ENCODE measurements at places on chromosomes 16 and 17. TPM values are rescaled to one million over a fixed set of nuclear protein-coding genes. Genes with fewer than 3 reads are reported as not detected.

The SLFN13 gene
- polyA plus RNA-seq = 7.0 TPM

The CBFA2T3 gene
- not detected for polyA plus RNA-seq

GRCh38 chr17:34414339-34414738 is 51.3 kb upstream of the CCL1 start:
- no peaks in the 10 kb centered on the region for H3K36me3 ChIP-seq
- H3K4me1 ChIP-seq = no peaks in the 10 kb centered on the region
- DNase-seq = no peak
- no peaks in the 10 kb centered on the region for H3K27me3 ChIP-seq

DNA sequence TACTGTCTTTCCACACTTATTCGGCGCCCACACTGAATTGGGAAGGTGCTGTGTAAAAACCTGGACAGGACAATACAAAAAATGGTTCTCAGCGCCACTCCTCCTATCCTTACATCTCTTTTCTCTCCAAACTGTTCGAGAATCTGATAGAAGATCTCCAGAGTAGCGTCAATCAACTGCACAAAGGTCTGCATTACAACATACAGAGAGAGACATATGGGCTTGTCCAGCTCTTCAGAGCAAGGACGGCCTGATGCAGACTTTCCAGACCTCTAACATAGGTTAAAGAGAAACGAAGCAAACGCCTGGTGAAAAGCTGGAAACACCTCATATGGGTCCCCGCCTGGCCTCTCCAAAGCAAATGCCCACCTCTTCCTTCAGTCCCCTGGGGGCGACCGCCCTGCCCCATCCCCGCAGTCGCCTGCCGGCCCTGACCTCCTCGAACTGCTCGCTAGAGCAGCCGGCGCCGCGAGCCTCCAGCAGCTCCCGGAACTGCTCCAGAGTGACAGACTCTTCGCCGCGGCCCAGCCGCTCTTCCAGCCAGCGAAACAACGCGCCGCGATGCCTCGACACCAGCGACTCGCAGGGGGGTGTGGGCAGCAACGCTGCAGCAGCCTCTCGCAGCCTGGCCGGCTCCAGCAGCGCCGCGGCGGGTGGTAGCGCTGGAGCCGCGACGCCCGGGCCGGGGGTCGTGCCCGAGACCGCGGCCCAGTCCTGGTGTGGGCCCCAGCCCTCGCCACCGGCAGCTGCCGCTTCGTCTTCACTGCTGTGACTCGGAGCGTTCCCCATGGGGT is 526 bp downstream of the ZZEF1 start:
- H3K27me3 ChIP-seq = no peaks in the 10 kb centered on the region
- no peaks in the 10 kb centered on the region for H3K36me3 ChIP-seq
- peak overlapping the region; percentile 77 for H3K27ac ChIP-seq
- H3K4me1 ChIP-seq = peaks cover 51% of the 10 kb centered on the region
- DNase-seq = peak; percentile 48
- peak overlapping the region; percentile 76 for H3K4me3 ChIP-seq

DNA sequence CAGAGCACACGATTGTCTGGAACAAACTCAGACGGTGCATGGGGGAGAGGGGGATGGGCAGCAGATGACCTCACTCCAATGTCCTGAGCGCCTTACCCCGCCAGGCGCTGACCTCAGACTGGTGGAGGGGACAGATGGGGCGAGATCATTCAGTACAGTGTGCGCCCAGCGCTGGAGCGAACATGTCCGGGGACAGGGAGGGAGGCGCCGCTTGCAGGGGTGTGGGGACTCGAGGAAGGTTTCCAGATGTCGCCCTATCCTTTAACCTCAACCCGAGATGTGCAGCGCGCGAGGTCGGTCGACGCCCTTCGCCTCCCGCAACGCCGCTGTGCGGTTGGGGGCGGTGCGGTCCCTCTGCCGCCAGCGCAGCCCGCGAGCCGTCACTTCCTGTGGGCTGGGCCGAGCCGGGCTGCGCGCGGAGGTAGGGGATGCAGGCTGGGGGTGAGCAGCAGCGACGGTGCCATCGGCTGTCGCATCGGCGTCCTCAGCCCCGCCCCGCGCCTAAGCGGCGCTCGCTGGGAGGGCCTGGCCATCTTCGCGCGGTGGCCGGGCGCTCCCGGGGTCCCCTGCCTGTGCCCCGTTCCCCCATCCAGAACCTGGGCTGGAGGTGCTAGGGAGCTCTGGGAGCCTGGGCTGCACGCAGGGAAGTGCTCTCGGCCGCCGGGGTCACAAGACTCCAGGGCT is 5.3 kb upstream of the CDR2L start:
- no peaks in the 10 kb centered on the region for H3K36me3 ChIP-seq
- DNase-seq = peak; percentile 85
- peak overlapping the region; percentile 66 for H3K4me3 ChIP-seq
- H3K4me1 ChIP-seq = peaks cover 18% of the 10 kb centered on the region
- peak overlapping the region; percentile 57 for H3K27ac ChIP-seq

Measured in CD8-positive, alpha-beta memory T cell (primary cell).